ENCODE measurements at places on chromosomes 7 and 10.

GRCh38 chr7:158302274-158303070 lies 285.2 kb downstream of the PTPRN2 start:
- DNase-seq = no peak

- no peak for DNase-seq
These were observed 66.5 kb downstream of the ZNF277 start for GRCh38 chr7:112272921-112273561.

- DNase-seq = no peak
These were observed 2.0 kb downstream of the GGCT start for GRCh38 chr7:30502470-30503251.

GRCh38 chr10:90018819-90019218 lies 317.4 kb downstream of the KIF20B start:
- no peak for DNase-seq
